ENCODE measurements at places on chromosomes 7 and 10.

GRCh38 chr7:129438281-129438838, 4.1 kb downstream of the STRIP2 start:
- no peak for DNase-seq

GRCh38 chr10:36188461-36188860, 546.4 kb upstream of the FZD8 start:
- DNase-seq = no peak

GRCh38 chr10:132322586-132323048, 9.4 kb upstream of the LRRC27 start:
- DNase-seq = no peak

DNA sequence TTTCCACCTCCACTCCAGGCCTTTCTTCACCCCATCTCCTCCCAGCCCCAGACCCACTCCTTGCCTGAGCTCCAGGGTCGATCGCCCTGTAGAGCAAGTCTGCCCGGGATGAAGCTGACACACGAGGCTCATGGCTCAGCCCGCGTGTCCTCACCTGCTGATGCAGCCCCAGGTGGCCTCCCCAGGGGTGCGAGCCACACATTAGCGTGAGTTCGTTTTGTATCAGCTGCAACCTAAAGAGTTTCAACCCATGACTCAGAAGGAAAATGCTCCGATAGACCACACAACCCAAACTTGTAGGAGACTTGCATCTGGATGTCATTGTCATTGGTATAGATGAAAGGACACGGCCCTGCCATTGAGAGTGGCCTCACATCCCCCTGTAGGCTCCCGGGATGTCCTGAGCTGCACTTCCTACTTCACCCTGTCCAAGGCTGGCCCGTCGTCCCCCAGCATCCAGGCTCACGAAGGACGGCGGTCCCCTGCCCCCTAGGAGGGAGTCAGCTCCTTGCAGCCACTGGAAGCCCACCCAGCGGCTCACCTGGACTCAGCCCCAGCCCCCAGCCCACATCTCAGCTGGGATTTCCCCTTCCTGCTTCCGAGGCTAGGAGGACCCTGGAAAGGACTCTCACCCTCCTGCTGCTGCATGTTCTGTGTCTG, 97.7 kb downstream of the HTR5A start:
- DNase-seq = no peak

DNA sequence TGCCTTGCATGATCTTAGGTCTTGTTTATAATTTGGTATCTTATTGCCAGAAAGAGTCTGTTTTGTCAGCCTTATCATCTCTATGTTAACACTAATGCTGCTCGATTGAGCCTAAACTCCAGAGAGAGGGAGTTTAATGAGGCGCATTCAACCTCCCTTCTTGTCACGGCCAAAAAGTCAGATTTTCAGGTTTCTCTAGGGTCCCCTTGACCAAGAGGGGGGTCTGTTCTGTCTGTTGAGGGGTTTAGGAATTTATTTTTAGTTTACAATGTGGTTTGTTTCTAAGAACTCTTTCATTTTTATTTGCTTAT, 285.7 kb upstream of the VWC2 start:
- no peak for DNase-seq

All from stimulated activated CD4-positive, alpha-beta T cell treated with anti-CD3 and anti-CD28 coated beads, Interleukin-12 subunit alpha, Interleukin-12 subunit beta, amount 100 ng/mL, for 4 hours (primary cell).